ENCODE measurements at places on chromosomes 5 and 9.

DNA sequence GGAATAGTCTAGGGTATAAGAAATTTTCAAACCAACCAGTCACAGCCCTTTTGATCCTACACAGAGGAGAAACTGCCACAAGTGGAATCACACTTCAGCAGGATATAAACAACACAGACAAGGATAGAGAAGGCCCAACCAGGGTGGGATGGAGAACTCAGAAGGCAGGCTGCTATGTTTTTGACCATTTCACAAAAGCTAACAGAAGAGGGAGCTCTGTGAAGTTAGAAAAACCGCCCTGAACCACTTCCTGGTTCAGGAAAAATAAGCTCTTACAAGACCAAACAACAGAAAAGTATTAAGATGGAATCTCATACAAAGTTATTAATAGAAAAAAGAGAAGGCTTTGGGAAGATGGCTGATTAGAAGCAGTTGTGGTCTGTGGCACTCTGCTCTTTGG lies 960 bp upstream of the IFNB1 start:
- no peak for DNase-seq

DNA sequence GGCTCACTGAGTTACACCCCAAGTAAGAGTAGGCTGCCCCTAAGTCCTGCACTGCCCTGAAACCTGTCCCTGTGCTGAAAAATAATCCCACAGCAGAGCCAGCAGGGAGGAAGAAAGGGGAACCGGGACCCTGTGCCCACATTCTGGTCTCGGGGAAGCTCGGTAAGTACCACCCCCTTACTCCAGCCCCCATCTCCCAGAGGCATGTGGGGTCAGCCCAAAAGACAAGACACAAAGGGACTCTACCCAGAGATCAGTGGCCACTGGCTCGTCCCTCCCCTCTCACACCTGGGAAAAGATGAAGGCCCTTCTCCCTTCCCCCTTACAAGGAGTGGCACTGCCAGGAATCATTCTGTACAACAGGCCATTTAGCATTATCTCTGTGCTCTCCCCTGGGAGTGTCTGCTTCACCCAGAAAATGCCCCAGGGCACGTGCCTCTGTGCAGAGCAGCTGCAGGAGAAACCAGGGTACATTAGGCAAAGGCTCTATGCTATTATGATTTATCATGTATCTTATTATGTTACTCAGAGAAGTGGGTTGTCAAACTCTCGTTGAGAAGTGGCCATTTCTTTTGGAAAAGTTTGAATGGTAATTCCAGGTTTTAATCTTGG lies 71.3 kb downstream of the NDFIP1 start:
- peak; percentile 17 for DNase-seq

DNA sequence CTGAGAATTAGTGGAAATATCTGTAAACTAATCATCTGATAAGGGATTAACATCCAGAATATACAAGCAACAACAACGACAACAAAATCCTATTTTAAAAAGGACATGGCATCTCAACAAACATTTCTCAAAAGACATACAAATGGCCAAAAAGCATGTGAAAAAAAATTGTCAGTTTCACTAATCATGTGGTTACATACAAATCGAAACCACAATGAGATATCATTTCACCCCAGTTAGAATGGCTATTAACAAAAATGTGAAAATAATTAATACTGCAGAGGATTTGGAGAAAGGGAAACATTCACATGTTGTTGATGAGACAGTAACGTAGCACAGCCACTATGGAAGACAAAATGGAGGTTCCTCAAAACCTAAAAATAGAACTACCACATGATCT lies 69.5 kb downstream of the ERP44 start:
- DNase-seq = no peak

GRCh38 chr9:104494808-104495207 lies 9.3 kb upstream of the OR13F1 start:
- no peak for DNase-seq

DNA sequence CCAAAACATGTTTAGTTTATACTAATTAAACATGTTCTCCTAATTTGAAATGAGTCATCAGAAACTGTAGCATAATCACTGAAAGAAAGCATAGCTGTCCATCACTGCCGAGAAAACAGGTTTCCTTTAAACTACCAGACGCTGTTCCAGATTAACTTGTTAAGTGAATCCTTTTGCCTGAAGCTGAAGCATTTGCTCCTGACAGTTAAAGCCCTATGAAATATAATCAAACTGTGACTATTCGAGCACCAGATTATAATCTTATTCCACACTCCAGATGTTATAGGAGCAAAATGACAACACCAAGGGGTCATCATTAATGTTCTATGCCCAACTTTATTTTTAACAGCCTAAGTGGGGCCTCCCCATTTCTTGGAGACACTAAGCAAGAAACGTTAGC lies 86.0 kb upstream of the CTSL start:
- DNase-seq = no peak

GRCh38 chr5:113922343-113922742 lies 408.8 kb downstream of the YTHDC2 start:
- DNase-seq = no peak

DNA sequence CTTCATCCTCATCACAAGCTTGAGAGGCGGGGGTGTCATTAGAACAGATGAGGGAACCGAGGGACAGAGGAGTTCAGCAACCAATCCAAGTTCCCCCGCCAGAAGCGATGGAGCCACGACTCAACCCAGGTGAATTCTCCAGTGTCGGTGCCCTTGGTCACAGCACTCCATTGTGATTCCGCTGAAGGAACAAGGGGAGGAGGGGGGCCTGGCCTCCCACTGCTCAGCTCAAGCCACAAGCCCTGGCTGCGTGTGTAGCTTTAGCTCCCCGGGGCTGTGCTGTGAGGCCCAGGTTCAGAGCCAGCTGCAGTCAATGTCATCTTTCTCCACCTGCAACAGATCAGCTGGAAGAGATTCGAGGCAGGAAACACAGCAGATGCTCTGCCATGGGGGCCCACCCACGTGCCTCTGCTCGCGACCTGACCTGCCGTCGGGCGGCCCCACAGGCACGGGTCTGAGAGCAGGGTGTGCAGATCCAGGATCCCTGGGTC lies 72.6 kb downstream of the GTF3C4 start:
- DNase-seq = no peak

- DNase-seq = no peak
Observed at GRCh38 chr5:98898743-98899142, 30.1 kb downstream of the CHD1 start.

GRCh38 chr9:132201139-132201538 lies 39.3 kb downstream of the NTNG2 start:
- no peak for DNase-seq

- no peak for DNase-seq
Observed at GRCh38 chr9:4939118-4939561, 45.9 kb upstream of the JAK2 start.

DNA sequence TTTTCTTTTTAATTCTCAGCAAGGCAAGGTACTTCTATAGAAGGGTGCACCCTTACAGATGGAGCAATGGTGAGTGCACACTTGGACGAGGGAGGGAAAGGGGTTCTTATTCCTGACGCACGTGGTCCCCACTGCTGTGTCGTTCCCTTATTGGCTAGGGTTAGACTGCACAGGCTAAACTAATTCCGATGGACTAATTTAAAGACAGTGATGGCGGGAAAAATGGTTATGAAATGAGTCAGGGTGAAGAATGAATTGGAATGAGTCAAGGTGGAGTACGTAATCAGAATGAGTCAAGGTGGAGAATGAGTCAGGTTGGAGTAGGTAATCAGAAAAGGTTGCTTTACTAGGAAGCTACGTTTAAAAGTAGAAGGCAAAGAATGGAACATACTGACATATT lies 2.1 kb upstream of the HMGCS1 start:
- DNase-seq = no peak

GRCh38 chr9:114676901-114677300 lies 5.1 kb downstream of the TEX48 start:
- DNase-seq = no peak

- no peak for DNase-seq
Observed at GRCh38 chr5:90434116-90434714, 24.7 kb upstream of the CETN3 start.

GRCh38 chr5:140544986-140545385 lies 2.5 kb upstream of the EIF4EBP3 start:
- no peak for DNase-seq

GRCh38 chr5:1481959-1482331 lies 36.7 kb upstream of the SLC6A3 start:
- no peak for DNase-seq

DNA sequence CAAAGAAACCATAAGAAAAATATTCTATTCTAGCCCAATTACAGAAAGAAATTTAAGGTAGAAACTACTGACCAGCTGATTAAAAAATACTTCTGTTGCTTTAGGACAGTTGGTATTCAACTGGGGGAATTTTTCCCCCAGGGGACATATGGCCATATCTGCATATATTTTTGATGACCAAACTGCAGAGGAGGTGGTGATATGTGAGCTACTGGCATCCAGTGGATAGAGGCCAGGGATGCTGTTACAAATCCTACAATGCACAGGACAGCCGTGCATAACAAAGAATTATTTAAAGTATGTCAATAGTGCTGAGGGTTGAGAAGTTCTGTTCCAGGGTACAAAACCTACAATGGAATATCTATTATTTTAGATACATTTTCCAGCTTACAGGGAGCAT lies 24.0 kb downstream of the ZFR start:
- DNase-seq = no peak

- no peak for DNase-seq
Observed at GRCh38 chr9:131304676-131305355, 15.3 kb downstream of the PLPP7 start.

- DNase-seq = no peak
Observed at GRCh38 chr5:6788439-6788838, 75.2 kb downstream of the TENT4A start.

DNA sequence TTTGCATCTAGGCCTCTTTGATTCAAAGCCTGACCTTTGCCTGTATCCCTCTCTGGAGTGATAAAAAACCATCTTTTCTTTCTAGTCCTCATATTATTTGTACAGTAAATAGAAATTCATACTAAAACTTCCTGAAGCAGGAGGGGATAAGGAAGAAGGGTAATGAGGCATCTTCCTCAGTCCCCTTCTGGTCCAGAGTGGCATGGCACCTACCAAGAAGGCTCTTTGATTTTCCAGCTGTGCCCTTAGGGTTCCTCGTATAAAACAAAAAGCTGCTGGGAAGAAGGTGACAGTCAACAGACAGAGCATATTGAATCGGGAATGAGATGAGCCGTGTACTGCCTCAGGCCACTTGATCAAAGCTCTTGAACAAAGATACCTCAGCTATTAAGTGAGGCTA lies 71.9 kb upstream of the SPDL1 start:
- no peak for DNase-seq

DNA sequence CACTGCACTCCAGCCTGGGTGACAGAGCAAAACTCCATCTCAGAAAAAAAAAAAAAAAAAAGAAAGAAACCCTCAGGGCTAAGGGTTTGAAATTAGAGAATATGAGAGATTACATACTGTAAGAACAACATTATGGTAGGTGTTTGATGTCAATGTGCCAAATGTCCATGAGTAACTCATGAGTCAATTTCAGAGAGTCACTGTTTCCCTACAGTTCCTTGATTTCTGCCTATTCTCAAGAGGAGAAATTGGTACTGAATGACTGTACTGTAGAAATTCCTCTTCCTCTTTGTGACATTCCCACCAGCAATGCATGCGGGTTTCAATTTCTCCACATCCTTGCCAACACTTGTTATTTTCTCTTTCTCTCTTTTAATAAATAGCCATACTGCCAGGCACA lies 35.2 kb downstream of the MARVELD2 start:
- no peak for DNase-seq

DNA sequence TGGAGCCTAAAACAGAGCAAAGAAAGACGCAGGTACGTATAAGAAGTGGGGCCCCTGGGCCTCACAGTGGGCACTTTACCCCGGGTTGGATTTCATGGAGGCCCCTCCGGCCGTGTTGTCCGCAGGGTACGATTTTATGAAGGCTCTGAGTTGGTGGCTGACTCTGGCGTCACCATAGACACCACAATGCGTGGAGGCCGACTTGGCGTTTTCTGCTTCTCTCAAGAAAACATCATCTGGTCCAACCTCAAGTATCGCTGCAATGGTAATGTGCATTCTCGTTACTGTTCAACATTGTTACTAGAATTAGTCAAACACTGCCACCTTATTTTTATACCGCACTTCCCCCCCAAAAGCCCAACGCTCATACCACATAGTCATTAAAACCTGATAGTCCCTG lies 47.1 kb downstream of the THBS4 start:
- DNase-seq = no peak

- no peak for DNase-seq
Observed at GRCh38 chr9:89608641-89609335, 4.0 kb downstream of the GADD45G start.

DNA sequence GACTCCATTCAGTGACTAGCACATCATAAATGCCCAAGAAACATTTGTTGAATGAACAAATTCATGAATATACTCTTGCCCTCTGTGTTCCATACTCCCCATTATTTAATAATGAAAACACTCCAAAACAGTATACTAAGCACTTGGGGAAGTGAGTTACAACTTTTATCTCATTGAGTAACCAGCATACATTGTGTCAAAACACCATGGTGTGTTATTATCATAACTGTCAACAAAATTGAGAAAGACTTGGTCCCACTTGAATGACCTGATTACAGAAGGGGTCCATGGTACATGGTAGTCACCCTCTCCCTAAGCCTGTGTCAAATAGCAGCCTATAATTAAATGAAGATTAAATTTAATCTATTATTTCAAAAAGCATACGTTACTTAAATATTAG lies 16.2 kb downstream of the ANKH start:
- no peak for DNase-seq

- DNase-seq = no peak
Observed at GRCh38 chr9:115138151-115138550, 20.2 kb upstream of the TNC start.

GRCh38 chr5:134784946-134785620 lies 26.5 kb downstream of the DDX46 start:
- DNase-seq = no peak

GRCh38 chr9:123481209-123481865 lies 125.3 kb downstream of the CRB2 start:
- peak; percentile 18 for DNase-seq

GRCh38 chr5:124825250-124825982 lies 79.0 kb upstream of the ZNF608 start:
- DNase-seq = no peak

DNA sequence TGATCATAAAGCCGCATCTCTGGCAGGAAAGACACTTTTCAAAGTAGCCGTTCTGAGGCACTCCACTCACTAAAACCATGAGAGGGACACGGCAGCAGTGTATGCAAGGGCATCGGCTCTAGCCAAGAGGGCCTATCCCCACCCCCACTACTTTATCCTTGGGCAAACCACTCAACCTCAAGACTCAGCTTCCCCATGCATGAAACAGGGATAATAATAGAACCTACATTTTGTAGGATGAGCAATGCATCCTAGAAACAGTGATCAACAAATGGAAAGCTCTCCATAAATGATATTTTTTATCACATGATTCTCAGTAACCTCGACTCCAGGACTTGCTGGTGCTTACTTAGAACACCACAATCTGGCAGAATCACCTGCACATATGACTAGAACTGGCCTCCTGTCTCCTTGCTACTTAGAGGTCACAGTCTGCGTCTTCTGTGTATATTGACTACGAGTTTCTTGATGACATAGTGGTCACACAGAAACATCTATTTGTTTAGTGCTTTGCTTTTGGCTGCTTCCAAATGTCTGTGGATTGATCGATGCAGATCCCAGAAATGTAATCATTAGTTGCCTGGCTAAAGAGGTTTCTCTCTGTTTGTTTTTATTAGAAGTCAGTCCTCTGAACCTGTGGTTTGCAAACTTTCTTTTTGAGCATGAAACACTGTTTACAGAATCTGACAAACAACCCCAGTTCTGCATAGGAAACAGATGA lies 102.1 kb downstream of the LHFPL2 start:
- peak; percentile 15 for DNase-seq
